ENCODE measurements at places on chromosomes 7 and 10. TPM values are rescaled to one million over a fixed set of nuclear protein-coding genes. Genes with fewer than 3 reads are reported as not detected.

CADPS2 gene
- not detected for total RNA-seq

AGR3 gene
- total RNA-seq = not detected

BICC1 gene
- not detected for total RNA-seq

CNTNAP2 gene
- not detected for total RNA-seq

ADAM12 gene
- 0.07 TPM for total RNA-seq

CAV2 gene
- not detected for total RNA-seq

ZNF25 gene
- total RNA-seq = 4.1 TPM

ZNF716 gene
- total RNA-seq = not detected

FOXP2 gene
- total RNA-seq = not detected

INHBA gene
- 0.12 TPM for total RNA-seq

SPDYE8 gene
- total RNA-seq = not detected

KCNIP2 gene
- total RNA-seq = 4.5 TPM

STK31 gene
- 0.08 TPM for total RNA-seq
